ENCODE measurements at places on chromosomes 12 and 14.

DNA sequence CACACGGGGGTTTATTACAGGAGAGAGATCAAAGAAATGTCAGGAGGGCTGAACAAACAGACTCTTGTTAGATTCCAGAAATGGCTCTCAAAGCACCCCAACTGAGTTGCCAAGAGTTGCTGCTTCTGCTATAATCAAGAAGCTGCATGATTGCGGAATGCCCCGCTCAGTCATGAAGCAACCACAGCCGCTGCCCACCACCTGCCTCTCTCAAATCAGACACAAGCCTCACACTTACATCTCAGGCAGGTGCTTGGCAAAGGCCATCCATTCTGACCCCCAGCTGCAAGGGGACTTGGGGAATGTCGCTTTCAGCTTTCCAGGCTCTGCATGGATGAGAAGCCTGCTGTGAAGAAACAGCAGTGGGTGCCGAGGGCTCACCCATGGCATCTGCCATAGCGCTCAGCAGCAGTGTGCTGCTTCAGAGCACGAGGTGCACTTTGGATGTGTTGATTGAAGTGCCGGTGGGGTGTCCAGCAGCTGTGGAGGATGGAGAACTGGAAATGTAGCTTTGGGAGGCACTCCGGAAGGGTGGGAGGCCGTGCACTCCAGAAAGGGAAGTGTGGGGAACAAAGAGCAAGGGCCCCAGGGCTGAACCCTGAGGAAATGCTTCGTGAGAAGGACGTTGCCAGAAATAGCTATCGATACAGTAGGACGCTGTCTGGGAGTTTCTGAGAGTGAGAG, 37.7 kb downstream of the LRRC74A start:
- peak; percentile 67 for DNase-seq

DNA sequence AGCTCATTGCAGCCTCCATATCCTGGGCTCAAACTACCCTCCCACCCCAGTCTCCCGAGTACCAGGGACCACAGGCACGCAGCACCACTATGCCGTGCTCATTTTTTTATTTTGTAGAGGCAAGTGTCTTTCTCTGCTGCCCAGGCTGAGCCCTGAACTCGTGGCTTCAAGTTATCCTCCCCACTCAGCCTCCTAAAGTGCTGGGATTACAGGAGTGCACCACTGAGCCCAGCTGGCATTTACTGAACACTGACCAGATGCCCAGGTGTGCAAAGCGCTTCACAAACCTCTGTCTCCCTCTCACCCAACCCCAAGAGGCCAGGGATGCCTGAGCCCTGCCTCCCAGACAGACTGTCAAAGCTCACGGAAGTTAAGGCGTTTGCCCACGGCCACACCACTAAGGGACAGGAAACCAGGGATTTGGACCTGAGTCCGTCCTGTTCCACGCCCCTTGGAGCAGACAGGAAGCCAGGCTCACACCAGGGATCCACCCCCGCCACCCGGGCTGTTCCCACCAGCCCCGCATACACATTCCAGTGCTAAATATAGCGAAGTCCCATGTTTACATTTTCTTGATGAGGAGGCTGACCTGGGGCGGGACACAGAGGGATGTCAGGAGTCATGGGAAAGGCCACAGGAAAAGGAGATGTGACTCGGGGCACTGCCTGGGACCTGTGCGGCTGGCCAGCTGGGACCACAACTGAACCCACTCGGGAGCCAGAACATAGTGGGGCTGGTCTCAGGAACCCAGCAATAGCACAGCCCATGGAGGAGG, 51.2 kb downstream of the TESC start:
- no peak for DNase-seq

DNA sequence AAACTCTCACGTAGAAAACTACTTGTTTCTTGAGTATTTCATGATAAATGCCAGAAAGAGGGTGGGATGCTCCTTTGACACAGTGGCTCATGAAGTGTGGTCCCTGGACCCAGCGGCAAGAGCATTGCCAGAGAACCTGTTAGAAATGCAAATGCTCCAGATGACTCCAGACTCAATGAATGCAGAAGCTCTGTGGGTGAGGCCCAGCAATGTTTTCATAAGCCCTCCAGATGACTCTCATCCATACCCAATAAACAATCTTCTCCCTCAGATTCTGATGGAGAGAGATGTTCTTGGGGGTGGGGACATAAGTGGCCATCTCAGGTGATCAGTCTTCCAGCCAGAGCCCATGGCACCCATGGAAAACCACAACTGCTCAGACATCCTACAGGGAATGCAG, 88.9 kb downstream of the SMOC1 start:
- no peak for DNase-seq

- DNase-seq, result no peak
Measured at GRCh38 chr12:12510141-12510540, 52.5 kb downstream of the DUSP16 start.

GRCh38 chr12:21672146-21672545, 14.5 kb upstream of the LDHB start:
- DNase-seq, result no peak

DNA sequence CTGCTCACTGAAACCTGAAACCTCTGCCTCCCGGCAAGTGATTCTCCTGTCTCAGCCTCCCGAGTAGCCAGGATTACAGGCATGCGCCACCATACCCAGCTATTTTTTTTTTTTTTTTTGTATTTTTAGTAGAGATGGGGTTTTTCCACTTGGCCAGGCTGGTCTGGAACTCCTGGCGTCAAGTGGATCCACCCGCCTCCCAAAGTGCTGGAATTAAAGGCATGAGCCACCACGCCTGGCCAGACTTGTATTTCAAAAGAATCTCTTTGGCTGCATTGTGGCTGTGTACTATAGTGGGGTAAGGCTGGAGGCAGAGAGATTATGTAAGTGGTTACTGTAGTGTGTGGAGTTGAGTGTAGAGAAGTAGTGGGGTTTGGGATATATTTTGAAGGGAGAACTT, 35.1 kb downstream of the TRHDE start:
- no peak for DNase-seq

Measured in hematopoietic multipotent progenitor cell treated with erythropoietin and hydrocortisone succinate and interleukin-3 and kit ligand, for 4 days (in vitro differentiated cells).